Progenitor cell of endocrine pancreas (in vitro differentiated cells): ENCODE measurements at places on chromosomes 12 and 14.

GRCh38 chr14:53872681-53873089 lies 83.9 kb downstream of the BMP4 start:
- no peak for DNase-seq

- no peak for DNase-seq
Measured at GRCh38 chr14:56357428-56357827, 222.2 kb upstream of the TMEM260 start.

DNA sequence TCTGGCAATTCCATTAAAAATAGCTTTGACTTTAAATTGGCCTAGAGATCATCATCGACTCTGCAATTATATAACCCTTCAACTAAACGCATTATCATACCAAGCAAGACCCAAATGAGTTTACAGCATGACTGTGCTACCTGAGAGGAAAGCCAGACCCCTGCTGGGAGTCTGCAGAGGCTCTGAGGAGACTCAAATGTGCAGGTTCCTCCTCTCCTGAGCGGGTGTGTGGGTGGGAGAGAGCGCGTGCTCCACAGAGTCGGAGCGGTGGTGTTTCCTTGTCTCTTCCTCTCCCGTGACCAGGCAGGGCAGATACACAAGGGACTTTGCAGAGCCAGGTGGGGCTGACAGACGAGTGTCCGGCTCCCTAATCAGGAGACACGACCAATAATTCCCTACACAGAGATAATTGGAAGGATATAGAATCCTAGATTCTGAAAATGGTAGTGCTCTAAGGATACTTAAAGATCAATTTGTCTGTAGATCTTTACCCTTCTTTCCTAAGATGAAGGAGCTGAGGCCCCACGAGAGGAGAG lies 74.1 kb downstream of the SLC8A3 start:
- no peak for DNase-seq

DNA sequence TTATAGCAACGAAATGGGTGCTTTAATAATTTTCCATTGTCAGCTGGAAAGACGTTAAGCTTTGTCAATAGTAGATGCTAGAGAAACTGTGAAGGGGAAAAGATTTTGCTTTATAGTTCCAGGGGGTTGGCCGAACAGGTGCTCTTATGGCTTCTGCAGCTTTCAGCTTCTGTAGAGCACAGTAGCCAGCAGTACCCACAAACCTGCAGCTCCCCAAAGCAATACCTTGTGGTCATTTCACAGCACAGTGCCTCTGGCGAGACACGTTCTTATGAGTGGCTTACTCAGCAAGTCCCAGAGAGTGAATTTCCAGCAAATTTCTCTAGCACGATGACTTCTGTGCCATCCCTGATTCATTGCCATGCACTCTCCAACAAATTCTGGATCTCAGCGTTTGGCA lies 416.3 kb upstream of the ATP2B1 start:
- DNase-seq: no peak
